ENCODE measurements at places on chromosomes 3 and 15.

DNA sequence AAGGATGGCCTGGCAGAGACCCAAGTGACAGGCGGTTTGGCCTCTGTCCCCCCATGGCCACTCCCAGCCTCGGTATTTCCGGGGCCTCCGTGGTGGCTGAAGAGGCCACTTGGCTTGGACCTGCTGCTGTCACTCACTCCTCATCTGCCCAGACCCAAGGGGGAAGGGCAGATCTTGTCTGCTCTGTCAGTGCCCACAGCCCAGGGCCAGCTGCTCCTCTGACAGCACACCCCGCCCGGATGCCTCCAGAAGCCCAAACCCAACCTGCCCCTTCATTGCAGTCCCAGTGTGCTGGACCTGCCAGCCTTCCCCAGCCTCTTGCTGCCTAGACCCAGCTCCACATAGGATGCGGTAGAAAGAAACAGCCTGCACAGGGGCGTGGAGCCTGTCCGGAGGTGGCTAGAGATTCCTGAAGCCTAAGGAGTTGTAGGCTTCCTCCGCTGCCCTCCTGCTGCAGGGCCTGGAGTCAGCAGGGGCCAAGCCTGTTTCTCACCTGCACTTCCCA is 52.0 kb downstream of the MAGEF1 start:
- DNase-seq: no peak

DNA sequence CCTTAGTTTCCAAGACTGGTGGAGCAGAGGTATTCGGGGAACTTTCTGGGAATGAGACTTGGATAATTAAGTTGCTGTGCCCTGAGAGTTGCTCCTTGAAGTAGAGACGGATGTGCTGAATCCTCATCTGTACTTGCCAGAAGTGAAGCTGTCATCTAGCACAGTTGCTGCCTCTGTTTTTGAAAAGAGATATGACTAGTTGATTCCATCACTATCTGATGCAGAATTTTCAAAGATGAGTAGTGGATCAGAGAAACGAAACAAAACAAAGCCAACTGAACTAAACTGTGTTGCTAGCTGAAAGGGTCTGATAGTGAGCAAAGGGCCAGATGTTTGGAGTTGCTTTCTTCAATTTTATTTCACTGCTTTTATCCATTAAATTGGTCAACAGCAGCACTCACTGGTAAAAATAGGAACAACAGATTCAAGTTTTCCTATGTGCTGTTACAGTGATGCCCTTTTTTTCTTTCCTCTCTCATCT is 52.7 kb downstream of the MITF start:
- no peak for DNase-seq

DNA sequence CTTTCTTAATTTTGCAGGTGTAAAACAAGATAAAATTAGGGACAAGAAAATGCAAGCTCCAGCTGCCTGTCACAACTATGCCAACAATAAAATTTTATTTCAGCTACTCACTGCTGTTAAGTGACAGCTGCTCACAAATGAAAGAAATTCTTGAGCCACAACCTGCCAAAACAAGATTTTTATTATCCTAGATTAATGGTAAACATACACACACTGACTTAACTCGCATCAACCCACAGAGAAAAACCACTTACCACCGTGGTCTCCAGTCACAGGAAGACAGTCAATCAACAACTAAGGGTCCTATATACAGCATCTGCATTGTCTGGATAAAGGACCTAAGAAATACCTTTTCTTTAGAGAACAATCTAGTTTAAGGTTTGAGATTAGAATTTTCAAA is 31.3 kb downstream of the EFL1 start:
- DNase-seq: no peak

DNA sequence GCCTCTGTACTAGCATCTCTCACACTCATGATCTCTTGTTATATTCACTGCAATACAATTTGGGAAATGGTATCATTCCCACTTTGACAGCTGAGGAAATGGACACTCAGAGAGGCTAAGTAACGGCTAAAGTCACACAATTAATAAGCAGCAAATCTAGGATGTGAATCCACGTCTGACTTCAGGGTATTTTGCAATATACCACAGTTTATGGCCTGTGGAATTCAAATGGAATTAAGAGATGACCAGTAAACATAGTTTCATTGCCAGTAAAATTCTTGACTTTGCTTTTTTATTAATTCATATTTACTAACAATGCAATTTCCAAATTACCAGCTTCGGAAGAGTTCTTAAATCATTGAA is 61.1 kb downstream of the CCNL1 start:
- no peak for DNase-seq

DNA sequence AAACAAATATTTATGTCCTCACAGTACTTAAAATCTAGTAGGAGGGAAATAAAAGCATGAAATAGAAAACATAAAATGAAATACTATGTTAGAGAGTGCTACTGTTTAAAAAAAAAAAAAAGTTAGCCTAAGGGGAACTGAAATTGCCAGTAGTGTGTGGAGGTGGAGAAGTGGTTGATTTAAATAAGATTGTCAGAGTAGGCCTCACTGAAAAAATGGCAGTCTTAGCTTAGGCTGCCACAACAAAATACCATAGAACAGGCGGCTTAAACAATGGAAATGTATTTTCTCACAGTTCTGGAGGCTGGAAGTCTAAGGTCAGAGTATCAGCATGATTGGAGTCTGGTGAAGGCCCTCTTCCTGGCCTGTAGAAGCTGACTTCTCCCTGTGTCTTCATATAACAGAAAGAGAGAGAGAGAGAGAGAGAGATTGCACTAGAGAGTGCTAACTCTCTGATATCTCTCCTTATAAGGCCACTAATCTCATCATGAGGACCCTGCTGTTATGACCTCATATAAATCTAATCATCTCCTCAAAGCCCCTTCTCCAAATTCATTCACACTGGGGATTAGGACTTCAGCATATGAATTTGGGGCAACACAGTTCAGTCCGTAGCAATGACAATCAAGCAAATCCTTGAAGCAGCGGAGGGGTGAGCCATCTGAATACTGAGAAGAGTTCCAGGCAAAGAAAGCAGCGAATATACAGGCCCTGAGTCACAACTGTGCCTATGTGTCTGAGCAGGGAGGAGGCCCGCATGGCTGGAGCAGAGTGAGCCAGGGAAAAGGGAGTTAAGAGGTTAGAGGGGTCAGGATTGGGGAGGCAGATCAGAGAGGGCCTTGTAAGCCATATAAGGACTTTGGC is 23.6 kb upstream of the LRRC34 start:
- no peak for DNase-seq

GRCh38 chr3:195075941-195076875 is 194.8 kb downstream of the XXYLT1 start:
- DNase-seq: peak; percentile 34

DNA sequence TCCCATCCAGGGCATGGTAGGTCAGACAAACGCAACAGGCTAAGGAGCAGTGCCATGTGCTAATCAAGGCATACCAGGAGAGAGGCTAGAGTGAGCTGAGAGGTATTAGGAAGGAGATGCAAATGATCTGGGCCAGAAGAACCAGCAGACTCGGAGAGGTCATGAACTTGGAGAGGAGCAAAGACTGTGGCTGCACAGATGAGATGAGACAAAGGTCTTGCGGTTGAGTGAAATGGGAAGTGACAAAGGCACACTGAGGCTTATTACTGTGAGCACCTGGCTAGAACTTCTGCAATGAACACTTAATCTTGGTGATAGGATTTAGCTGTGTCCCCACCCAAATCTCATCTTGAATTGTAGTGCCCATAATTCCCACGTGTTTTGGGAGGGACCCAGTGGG is 380.2 kb downstream of the ULK4 start:
- DNase-seq: no peak

DNA sequence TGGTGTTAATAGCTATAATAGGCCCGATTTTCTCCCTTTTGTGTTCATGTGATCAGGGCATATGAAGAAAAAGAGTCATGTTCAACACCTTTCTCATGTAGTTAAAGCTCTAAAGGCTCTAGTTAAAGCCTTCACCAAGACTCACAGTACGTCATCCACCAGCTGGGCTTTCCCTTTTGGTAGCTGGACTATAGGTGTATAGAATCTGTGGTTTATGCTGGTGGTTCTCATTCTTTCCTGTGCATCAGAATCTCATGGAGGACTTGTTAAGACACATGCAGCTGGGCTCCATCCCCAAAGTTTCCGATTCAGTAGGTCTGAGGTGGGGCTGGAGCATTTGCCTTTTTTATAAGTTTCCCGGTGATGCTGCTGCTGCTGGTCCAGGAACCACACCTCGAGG is 31.0 kb downstream of the CFAP91 start:
- no peak for DNase-seq

- no peak for DNase-seq
Observed at GRCh38 chr15:35168464-35168863, 83.4 kb upstream of the NANOGP8 start.

DNA sequence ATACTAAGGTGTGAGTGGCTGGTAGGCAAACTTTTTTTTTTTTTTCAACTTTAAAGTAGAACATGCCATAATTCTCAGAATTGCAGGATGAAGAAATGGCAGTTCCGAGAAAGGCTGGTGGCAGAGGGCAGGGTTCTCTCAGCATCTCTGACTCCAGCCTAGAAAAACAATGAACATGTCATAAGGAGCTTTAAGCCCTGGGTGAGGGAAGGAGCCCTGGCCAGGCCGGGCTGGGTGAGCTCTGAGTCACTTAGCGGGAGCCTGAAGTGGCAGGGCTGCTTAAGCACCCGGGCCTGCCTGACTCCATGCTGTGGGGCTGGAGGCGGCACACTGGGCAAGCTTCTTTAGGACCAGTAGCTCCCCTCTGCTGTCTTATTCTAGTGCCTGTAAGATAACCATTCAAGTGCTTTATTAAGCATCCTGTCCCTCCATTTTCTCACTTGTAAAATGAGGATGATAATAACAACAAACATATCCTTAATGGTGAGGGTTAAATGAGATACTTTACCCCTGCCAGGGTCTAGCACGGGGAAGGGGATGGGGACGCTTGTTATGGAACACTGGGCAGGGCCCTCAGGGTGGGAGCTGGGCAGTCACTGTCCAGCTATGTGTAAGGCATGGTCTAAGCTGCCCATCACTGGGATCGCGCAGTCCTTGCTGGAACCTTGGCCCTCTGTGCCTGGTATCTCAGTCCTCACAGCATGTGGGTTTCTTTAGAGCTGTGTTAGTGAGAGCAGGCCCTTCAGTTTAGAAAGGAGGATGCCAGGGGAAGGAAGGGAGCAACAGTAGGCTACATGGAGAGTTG is 18.4 kb downstream of the SMAD6 start:
- DNase-seq: no peak

GRCh38 chr3:38226273-38226672 is 39.3 kb upstream of the SLC22A13 start:
- no peak for DNase-seq

GRCh38 chr3:16240229-16241023 is 24.3 kb downstream of the DPH3 start:
- DNase-seq: no peak

- no peak for DNase-seq
Observed at GRCh38 chr3:10599444-10599843, 94.1 kb upstream of the ATP2B2 start.

- no peak for DNase-seq
Observed at GRCh38 chr3:52896151-52896550, 1.2 kb downstream of the STIMATE start.

GRCh38 chr3:4508048-4508981 is 15.2 kb downstream of the ITPR1 start:
- no peak for DNase-seq

DNA sequence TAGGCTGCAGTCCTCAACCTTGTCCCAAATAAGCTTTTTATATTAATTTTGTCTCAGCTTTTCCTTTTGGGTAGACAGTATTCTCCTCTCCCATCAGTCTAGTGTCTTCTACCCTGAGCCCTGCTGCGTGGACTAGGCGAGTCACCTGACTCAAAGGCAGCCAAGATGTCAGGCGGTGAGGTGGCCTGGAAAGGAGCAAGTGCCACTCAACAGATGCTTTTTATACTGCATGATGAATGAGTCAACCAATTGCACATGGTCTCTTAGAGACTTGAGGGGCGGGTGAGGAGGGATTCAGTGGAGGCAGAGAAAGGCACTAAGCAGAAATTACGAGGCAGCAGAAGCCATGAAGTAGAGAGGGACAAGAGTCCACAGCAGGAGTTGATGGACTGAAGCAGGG is 95.9 kb downstream of the FRMD4B start:
- DNase-seq: no peak

DNA sequence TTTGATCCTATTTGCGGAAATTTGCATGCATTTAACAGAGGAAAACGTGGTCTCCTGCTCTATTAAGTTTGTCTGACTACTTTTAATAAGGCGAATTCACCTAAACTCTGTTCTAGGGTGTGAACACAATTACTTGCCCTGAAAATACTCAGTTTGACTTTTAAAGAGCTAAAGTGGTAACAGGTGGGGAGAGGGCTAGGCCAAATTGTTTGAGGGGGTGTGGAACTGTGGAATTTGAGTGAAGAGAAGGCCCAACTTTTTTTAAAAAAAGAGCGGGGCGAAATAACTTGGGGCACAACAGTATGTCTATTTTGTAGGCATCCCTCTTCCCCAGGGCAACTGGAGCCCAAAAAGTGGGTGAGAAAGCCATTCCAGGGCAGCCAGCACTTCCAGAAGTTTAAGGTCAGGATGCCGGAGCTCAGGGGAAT is 580 bp upstream of the FXR1 start:
- DNase-seq: no peak

GRCh38 chr15:52143873-52144272 is 31.3 kb upstream of the BCL2L10 start:
- DNase-seq: peak; percentile 92

GRCh38 chr3:195889870-195890295 is 18.5 kb downstream of the TNK2 start:
- DNase-seq: no peak

DNA sequence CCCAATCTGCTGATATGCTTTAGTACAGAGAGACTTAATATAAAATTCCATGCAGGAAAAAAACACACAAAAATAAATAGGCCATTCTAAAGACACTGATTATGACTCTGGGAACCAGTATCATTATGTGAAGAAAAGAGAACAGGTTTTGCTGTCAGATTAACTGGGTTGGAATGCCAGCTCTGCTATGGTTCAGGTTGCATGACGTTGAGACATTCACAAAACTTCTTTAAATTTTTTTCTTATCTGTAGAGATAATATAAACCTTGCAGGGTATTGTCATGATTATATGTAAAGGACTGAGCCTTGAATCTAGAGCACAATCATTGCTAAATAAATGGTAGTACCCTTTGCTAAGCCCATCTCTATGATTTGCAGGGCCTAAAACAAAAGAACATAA is 86.0 kb downstream of the CPNE4 start:
- DNase-seq: no peak

- no peak for DNase-seq
Observed at GRCh38 chr15:49174902-49175301, 4.9 kb downstream of the GALK2 start.

DNA sequence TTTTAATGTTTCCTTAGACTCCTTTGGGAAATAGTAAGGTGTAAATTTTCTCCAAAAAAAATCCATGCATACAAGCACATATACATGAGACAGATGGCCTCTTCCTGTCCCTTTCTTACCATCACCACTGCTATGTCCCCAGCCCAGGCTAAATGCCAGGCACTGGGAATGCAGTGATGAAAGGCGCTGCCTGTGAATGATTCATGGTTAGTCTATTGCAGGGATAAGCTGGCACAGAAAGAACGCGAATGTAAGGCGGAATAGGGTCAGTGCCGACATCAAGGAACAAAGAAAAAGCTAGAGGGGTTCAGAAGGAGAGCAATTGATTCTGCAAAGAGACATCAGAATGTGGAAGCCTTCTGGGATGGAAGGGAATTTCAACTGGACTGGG is 36.2 kb upstream of the CFAP161 start:
- DNase-seq: no peak

- DNase-seq: no peak
Observed at GRCh38 chr3:175502155-175502554, 643.0 kb downstream of the NAALADL2 start.
